ENCODE measurements at places on chromosomes 5 and 9.
A peak's percentile ranks its signal among the peaks of the same experiment; 100 is the strongest.

DNA sequence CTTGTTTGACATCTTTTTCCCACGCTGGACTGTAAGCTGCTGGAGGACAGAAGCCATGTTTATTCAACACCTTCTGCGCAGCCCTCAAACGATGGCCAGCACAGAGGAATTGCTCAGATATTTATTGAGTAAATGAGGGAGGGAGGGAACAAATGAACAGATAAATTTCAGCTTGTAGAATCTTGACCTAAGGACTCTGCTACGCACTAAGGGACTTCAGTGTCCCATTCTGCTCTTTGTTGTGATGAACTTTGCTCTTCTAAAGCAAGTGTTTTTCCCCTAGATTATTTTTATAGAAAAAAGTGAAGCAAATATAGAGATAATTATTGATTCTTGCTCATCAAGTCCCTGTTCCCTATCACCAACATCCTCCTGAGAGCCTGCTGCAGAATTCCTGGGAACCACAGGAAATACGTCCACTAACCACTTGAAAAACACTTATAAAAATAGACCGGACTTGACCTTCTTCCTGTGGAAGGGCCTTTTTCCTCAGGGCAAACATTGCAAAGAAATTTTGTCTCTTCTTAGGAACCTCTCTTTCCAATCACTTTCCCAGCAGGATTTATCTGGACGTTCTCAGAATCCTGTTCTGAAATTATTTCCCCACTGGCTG, 54.9 kb downstream of the FGF1 start:
- DNase-seq, result no peak

DNA sequence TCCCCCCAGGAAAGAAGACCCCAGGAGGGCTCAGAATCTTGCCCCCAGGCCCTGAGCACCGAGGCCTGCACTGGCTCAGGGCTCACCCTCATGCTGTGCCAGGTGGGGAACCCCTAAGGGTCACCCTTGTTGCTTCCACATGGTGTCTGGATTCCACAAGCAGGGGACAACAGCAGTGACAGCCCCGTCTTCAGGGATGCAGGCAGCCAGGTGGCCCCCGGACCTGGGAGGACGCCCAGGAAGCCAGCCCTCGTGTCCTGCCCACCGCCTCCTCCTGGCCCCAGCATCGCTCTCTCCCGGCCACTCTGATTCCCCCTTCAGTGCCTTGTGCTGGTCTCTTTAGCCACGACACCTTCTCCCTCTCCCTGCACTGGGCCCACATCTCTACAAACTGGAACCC, 60.0 kb upstream of the SARDH start:
- no peak for DNase-seq

GRCh38 chr9:89917861-89918260, 313.0 kb downstream of the GADD45G start:
- no peak for DNase-seq

- no peak for DNase-seq
These were observed 57.6 kb downstream of the AHRR start for GRCh38 chr5:378976-379742.

GRCh38 chr5:5929291-5930020, 448.9 kb downstream of the MED10 start:
- DNase-seq, result no peak

- no peak for DNase-seq
These were observed 8.8 kb downstream of the BARHL1 start for GRCh38 chr9:132591244-132591643.

DNA sequence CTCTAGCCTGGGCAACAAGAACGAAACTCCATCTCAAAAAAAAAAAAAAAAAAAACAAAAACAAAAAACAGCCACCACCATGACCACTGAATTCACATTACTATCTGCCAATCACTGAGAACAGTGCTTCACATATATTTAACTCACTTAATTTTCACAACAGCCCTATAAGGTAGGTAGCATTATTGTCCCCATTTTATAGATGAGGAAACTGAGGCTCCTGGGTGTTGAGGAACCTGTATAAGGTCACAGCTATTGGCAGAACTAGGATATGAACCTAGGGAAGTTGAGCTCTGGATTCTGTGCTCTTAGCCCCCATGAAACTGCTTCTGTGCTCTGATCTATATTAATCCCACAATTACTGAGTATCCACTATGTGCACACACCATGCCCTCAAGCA, 283.7 kb downstream of the CRB2 start:
- no peak for DNase-seq

DNA sequence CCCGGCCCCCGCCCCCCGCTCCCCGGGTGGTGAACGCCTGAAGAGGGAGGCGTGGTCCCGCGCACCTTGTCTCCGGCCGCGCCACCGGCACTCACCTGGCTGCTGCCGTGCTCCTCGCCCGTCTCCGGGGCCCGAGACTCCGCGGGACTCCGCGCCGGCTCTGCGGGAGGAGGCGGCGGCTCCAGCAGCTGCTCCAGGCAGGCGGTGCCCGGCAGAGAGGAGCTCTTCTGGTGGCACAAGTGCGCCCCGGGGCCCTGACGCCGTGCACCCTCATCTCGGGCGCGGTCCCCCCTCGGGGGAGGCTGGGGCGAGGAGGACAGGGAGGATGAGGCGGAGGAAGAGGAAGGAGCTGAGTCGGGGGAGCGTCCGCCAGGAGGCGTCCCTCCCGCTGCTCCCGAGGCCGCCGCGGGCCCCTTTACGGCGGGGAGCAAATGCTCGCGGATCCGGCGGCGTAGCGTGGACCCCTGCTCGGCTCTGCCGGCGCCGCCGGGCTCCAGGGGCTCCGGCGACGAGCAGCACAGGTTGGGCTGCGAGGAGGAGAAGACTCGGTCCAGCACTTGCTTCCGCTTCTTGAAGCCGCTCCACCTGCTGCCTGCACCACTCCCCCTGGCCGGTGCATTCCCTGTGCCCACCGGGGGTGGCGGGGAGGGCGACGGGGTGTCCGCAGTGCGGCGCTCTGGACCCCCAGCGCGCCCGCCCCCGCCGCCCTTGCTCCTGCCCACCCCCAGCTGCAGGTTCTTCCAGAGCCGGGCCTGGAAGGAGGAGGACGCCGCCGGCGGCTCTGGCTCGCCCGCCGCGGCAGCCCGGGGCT, 928 bp downstream of the MCTP1 start:
- DNase-seq, result peak; percentile 28

GRCh38 chr5:119409235-119409815, 43.0 kb upstream of the HSD17B4 start:
- no peak for DNase-seq

All from NCI-H1436 (cell line).